NCI-H510A (cell line): ENCODE measurements at places on chromosomes 4 and X.

DNA sequence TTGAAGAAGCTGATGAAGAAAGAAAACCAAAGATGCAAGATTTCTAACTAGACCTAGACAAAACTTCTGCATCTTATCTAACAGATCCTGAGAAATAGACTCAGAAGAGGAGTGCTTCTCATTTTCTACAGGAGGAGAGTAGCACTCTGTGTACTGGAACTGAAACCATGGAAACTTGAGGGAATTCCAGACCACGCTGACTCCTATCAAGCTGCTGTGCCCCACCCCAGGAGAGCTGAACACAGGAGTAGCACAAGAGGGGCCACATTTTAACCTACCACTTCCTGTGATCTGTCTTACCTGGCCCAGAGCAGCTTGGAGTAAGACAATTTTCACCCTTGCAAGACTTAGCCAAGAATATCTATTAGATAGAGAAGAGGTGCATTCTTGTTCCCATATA is 248.9 kb downstream of the SCFD2 start:
- no peak for DNase-seq

- DNase-seq, result no peak
These were observed 13.5 kb downstream of the CTAG1B start for GRCh38 chrX:154605566-154605965.

DNA sequence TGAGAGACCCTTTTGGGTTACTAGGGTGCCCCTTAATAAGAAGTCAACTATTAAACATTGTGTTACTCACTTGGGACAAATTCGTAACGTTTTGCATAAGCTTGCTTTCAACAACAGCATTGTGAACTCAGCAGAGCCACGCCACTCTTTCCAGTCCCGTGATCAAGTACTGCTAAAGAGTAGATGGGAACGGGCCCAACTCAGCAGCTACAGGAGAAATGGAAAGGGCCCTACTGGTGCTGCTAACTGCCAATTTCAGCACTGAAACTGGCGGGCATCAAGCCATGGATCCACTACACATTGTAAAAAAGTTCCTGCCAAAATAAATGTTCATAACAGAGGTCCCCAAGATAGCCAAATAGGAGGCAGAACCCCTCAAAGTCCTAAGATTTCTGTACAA is 19.0 kb upstream of the DHX15 start:
- no peak for DNase-seq

DNA sequence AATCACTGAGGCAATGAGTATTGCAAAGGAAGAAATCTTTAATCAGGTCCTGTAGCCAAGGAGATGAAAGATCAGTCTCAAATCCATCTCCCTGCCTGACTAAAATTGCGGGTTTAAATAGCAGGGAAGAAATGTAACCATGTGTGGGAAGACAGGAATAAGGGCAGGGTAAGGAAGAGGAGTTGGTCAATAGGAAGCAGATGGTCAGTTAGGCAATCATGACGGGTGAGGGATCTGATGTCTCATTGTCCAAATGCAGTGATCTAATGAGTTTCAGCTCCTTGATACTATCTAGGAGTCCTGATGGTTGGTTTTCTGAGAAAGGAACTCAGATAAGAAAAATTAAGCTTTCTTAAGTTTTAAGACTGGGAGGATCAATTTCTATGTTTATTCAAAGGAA is 200.8 kb downstream of the SPATA18 start:
- DNase-seq, result no peak

GRCh38 chr4:140641789-140642439 is 73.2 kb upstream of the UCP1 start:
- DNase-seq, result no peak

- no peak for DNase-seq
These were observed 16.3 kb downstream of the ARX start for GRCh38 chrX:24999511-24999910.

DNA sequence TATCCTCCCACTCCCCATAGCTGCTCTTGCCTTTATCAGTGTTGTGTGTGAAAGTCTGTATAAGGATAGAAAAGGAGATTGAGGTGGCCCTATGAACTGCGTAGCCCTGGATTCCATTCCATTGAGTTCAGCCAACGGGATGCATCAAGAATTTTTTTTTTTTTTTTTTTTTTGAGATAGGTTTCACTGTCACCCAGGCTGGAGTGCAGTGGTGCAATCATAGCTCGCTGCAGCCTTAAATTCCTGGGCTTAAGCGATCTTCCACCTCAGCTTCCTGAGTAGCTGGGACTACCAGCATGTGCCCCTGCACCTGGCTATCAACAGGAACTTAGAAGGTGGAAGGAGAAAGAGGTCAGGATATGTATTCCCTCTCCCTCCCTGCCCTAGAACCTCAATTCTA is 187.2 kb upstream of the SPRY1 start:
- no peak for DNase-seq

DNA sequence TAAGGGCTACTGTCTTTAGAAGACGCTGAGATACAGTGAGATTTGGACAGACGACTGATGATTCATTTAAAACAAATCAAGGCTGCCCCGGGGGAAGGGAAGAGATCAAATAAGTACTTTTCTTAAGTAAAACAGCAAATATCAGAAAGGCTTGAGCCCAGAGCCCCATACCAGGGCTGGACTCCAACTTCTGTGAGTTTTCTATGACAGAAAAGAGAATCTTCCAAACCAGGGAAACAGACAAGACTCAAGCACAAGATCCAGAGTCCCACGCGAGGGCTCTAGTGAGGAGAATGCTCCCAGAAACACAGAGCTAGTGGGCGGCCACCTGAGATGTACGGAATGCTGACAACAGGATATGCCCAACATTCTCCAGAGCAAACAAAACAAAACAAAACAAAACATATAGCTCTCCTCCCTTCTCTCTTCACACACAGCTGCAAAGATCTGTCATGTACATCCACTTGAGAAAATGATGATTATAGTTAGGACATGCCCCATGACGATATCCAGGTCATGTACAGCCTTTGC is 13.1 kb downstream of the ACSL1 start:
- DNase-seq, result no peak

DNA sequence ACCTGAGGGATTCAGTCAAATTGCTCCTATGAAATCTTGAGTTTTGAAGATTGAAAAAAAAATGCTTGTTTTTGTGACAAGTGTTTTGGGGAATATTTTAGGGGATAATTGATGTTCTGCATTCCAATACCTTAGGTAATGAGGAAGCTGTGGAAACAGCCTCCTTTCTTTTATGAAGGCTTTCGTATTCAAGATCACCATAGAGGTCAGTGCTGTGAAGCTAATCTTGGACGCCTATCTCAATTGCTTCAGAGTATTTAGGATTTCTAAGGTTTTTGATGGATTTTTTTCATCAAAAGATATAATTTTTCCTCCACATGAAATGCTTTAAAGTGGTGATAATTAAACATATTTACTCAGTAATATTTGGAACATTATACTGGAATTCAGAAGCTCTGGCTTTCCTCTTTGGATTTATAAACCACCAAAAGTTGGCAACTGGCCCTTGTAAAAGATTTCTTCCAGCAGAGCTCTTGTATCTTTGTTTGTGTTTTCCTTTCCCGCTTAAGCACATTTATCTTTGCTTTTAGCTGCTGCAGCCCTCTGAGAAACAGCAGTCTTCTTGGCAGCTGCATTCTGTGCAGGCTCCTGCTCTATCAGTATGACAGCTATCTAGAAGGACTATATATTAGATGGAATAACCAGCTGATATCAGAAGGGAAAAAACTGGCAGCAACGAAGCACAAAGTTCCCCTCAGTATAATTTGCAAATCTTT is 63.7 kb downstream of the HMGB2 start:
- no peak for DNase-seq

GRCh38 chrX:70172221-70172620 is 5.1 kb upstream of the DGAT2L6 start:
- no peak for DNase-seq

DNA sequence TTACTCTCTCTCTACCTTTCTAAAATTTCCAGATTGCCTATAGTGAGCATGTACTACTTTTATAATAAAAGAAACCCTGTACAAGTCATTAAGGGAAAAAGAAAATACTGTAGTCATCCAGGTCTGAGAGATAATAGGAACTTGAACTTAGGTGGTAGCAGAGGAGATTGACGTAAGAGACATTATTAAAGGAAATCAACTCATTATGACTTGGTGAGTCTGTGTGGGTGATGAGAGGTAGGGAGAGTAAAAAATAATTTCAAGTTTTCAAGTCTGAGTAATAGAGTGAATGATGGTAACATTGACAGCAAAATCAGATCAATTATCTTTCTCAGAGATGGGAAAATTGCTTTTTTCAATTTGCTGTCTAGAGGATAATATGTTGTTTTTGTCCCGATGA is 44.0 kb upstream of the ZCCHC12 start:
- DNase-seq, result no peak

GRCh38 chrX:71091263-71091662 is 4.4 kb upstream of the FOXO4 start:
- DNase-seq, result no peak
